CD14-positive monocyte (primary cell): ENCODE measurements at places on chromosomes 5 and 9. TPM values are rescaled to one million over a fixed set of nuclear protein-coding genes. Genes with fewer than 3 reads are reported as not detected.

DNA sequence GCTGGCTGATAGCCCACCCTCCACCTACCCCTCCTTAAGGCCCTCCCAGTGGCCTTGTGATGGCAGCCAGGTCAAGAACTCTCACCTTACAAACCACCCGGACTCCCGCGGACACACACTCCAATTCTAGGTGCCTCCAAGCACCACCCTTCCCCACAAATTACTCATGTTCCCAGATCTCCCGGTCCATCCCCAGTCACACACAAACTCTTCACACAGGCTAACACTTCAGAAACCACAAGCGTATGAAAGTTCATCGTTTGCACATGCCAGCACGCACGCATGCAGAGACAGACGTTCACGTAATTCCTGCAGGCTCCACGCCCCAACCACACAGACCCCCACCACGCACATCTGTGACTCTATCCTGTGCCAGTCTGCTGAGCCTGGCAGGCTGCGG lies 18.0 kb downstream of the NR5A1 start:
- no peak for DNase-seq

GRCh38 chr9:69149321-69149807 lies 24.7 kb upstream of the TJP2 start:
- no peak for DNase-seq

DNA sequence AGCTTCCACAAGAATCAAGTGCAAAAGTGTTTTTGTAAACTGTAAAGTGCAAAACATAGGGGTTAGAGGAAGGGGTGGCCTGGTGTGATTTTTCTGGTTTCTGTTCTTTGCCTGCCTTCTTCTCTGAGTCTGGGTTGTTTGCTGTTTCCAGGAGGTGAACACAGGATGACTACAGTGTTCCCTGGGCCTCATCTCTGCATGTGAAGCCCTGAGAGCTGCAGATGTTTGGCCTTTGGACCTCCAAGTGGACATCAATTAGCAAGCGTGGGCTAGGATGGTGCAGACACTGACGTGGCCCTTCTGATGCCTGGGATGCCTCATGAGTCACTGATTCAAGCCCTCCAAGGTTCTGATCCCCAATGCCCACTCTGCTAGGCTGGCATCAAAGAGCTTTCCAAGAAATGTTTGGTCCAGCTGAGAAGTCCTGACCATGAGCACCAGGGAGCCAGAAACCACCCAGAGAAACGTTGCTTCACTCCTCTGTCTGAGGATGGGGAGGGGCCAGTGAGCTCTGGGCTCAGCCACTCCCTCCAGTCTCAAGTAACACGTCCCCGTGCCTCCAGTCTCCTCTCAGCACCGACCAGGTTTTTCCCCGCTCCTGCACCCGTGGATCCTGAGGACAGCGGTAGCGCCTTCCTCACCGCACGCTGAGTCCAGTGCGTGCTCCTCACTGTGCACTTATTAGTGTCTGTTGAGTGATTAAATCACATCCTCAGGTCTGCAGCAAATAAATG lies 7.6 kb downstream of the IL9 start:
- no peak for DNase-seq

Gene PHF24
- not detected in 2 replicates for polyA plus RNA-seq

Gene FAT2
- not detected in 2 replicates for polyA plus RNA-seq

DNA sequence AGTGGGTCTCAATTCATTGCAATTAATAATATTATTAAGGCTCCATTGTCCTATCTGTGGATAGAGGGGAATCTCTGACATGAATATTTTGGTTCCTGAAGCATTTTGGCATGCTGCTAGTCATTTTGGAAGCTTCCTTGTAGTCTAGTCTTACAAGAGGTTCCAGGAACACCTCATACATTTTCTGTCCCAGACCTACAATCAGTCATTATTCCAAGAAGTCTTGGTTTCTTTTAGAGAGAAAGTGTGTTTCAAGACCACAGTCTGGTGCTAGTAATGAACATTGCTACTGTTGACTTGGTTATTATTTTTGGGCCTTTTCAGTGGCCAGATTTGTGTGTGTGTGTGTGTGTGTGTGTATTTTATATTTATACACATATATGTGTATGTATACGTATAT lies 98.9 kb downstream of the ERCC6L2 start:
- DNase-seq, result no peak

Gene ORM2
- polyA plus RNA-seq, result 0.33 TPM in 1 of 2 replicates, not detected in the other

GRCh38 chr5:177390363-177391300 lies 6.4 kb downstream of the SLC34A1 start:
- peak; percentile 83 for DNase-seq

Gene KCNV2
- not detected for polyA plus RNA-seq

DNA sequence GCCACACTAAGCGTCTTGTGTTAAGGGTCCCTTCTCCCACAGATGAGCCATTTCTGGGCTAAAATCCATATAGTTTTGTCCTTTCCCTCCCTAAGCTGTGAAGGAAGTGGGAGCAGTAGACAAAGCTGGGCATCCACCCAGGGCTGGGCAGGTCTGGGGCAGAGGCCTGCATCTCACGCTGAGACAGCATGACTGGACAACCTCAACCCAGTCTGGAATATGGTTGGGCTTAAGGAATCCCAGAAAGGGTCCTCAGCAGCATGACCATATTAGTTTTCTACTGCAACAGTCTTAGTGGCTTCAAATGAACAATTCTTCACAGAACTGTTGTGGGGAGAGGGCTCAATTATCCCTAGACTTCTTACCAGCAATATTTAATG lies 173.8 kb downstream of the AUH start:
- no peak for DNase-seq

- DNase-seq, result no peak
Observed at GRCh38 chr9:136852664-136853595, 784 bp downstream of the MAMDC4 start.

DNA sequence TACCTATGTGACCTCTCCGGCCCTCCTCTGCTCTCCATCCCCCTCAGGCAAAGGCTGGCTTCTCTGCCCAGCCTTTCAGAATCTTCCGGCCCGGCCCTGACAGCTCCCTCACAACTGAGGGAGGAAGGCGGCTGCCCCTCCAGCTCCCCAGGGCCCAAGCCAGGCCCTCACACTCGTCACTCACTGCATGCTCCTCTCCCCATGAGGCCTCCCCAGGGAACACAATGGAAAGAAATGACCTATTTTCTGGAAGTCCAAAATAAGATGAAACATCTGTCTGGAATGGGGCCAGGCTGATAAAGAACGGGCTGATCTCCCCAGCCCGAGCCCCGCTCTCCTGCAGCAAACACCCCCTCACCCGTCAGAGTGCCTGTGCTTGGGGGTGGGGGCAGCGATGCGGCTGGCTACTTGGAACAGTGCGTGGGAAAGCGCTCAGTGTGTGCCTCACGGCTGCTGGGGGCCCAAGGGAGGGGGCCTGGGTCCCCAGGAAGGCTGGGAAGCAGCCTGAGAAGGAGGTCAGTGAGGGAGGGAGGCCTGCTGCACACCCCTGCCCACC lies 11.3 kb downstream of the PDGFRB start:
- no peak for DNase-seq

- no peak for DNase-seq
Observed at GRCh38 chr5:135329066-135329912, 69.7 kb downstream of the MACROH2A1 start.

DNA sequence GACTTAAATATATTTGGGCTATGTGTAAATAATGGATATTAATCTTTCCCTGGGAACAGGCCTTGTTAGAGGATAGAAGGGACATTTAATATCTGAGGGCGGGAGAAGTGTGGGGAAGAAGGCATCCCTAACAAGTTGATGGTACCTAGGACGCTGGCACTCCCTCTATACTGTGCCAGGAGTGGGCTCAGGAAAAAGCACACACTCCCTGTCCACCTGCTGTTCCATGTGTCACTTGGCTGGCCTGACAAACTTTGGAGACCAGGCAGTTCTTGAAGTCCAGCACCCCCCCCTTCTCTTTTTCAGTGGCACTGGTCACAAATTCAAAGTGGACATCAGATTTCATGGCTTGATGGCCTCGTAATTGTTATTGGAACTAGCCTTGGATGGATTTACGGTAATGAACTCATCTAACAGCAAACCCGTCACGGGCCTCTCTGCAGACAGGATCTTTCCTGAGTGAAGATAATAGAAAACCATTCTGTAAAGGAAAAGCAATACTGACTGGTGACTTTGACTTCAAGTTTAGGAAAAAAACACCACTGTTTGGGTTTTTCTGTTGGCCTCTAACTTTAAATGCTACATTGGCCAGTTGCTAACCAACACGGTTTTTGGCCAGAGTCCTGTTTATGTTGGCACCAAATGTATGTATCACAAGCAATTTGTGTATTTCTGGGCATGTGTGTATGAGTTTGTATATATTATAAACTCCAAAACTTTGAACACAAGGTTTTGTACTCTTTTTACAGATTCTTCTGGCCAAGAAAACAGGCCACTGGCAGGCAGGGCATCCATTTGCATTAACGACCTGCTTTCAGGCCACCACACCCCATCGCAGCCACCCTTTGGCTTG lies 552.6 kb downstream of the CCDC171 start:
- DNase-seq, result no peak

- DNase-seq, result no peak
Observed at GRCh38 chr9:3435732-3436131, 90.1 kb downstream of the RFX3 start.

DNA sequence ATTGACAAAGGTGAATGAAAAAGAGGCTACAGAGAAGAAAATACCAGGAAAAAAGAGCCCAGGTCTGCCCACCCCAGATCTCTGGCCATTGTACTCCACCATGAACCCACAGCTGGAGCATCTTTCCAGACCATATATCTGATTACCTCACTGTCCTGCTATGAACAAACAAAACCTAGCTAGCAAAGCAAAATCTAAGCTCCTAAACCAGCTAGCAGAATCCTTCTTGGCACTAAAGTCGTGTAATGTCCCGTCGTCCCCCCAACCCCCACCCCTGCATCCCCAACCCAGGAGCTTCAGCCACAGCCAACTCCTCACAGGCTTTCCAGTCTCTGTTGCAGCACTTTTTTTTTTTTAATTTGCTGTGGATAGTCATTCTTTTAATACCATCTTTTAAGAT lies 2.5 kb downstream of the C1QTNF3 start:
- no peak for DNase-seq

- no peak for DNase-seq
Observed at GRCh38 chr5:110070836-110071235, 381.1 kb downstream of the MAN2A1 start.

Gene SPATA31C1
- polyA plus RNA-seq, result not detected

GRCh38 chr5:135032999-135033861 lies 798 bp downstream of the PITX1 start:
- no peak for DNase-seq

DNA sequence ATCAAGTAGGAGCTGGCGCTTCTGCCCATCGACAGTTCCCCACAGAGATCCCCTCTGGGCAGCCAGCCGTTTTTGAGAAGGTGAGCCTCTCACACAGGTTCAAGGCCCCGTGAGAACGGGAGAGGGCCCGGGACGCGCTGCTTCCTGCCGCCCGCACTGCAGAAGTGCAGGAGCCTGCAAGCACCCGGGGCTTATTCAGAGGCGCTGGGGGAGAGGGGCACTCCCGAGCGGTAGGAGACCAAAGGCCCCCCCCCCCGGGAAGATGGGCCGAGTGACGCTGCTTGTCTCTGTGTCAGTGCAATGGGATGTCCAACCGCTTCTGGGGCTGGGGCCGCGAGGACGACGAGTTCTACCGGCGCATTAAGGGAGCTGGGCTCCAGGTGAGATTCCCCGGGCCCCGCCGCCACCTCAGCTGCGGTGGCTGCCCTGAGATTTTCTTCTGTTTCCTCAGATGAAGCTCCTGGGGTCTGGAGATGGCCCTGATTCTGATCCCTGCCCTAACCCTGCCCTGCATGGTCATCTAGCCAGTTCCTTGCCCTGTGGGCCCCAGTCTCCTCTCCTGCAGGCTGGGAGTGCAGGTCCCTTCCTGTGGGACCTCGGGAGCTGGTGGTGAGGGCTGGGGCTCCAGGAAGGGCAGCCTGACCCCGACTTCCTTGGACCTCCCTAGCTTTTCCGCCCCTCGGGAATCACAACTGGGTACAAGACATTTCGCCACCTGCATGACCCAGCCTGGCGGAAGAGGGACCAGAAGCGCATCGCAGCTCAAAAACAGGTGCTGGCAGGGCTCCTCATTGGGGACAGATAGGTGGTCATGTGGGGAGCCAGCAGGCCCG lies 8.5 kb downstream of the B4GALT7 start:
- no peak for DNase-seq

Gene GFPT2
- not detected in 2 replicates for polyA plus RNA-seq

Gene FOXD4L3
- not detected in 2 replicates for polyA plus RNA-seq

Gene SLC23A1
- not detected for polyA plus RNA-seq

DNA sequence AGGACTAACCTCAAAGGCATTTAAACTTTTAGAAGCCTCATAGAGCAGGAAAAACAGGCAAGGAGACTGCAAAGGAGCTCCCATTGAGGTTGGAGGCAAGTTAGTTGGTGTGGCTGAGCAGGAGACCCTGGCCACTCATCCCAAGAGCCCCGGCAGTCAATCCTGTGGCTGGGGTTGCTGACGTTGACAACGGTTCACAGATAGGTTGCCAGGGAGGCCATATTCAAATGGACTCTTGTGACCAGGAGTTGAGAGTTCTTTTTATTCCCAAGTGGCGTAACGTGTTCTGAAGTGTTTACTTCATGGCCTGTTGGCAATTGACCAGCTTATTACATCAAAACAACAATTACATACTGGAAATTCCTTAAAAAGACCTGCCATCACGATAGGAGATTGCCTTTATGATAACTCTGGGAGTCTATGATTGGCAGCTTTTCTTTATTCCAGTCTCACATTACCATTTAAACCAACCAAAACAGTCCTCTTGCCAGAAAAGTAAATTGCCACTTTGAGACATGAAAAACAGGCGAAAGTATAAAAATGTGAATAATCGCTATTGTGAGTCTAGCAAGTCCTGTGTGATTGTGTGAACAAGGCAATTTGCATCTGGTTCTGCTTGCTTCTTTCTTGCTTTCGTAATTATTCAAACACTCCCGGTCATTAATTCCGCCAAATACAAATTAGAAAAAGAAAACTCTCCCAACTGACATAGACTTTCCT lies 394.9 kb downstream of the MED10 start:
- DNase-seq, result no peak

DNA sequence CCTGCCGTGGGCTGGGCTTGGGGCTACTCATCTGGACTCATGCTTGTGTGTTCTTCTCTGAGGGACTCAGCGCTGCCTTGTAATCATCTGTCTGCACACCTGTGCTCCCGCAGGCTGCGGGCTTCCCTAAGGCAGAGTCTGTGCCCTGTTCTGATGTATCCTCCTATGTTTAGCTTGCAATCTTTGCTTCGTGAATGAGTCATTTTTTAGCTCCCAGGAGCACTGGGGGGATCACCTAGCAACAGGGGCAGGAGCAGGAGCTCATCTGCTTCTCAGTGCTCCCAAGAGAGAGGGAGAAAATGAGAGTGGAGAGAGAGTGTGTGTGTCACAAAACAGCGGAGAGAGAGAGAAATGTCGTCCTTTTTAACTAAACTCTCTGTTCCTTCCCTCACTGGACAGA lies 202.4 kb upstream of the ZNF618 start:
- DNase-seq, result no peak

GRCh38 chr5:112210430-112211005 lies 208.6 kb downstream of the EPB41L4A start:
- no peak for DNase-seq

GRCh38 chr5:179817890-179818745 lies 2.6 kb upstream of the SQSTM1 start:
- peak; percentile 41 for DNase-seq

DNA sequence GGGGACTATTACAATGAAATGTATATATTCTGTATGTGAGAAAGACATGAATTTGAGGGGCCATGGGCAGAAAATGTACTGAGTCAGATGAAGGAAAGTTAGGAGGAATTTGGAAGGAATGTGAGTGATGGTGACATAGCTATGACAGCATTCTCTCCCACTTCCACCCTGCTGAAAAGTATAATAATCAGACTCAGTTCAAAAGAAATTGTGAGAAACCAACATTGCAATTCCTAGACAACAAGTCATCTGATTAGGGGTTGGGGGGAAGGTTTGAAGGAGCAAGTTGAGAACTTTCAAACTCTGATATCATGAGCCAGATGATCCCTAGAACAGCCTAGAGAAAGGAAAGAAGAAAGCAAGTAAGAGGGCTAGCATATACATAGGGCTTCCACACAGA lies 370.6 kb downstream of the DMRTA1 start:
- no peak for DNase-seq
